Endothelial cell of umbilical vein (primary cell): ENCODE measurements at places on chromosomes 1 and 21. TPM values are rescaled to one million over a fixed set of nuclear protein-coding genes. Genes with fewer than 3 reads are reported as not detected.

OR2M5 gene
- not detected in 2 replicates for polyA plus RNA-seq

NCMAP gene
- not detected in 2 replicates for polyA plus RNA-seq

CHD1L gene
- 11.0 and 12.3 TPM in 2 replicates for polyA plus RNA-seq

CHRNB2 gene
- polyA plus RNA-seq = not detected in 2 replicates

RIPK4 gene
- not detected in 2 replicates for polyA plus RNA-seq

STUM gene
- polyA plus RNA-seq = not detected in 2 replicates

CA14 gene
- polyA plus RNA-seq = not detected in 2 replicates

LINGO4 gene
- not detected in 2 replicates for polyA plus RNA-seq

AIRE gene
- 0.04 and 0.05 TPM in 2 replicates for polyA plus RNA-seq

PSRC1 gene
- 21.6 and 25.0 TPM in 2 replicates for polyA plus RNA-seq

KIAA1614 gene
- polyA plus RNA-seq = 1.0 and 1.5 TPM in 2 replicates

CADM3 gene
- polyA plus RNA-seq = 6.0 and 6.9 TPM in 2 replicates

REG4 gene
- not detected in 2 replicates for polyA plus RNA-seq

RNF186 gene
- polyA plus RNA-seq = not detected in 2 replicates

DYRK3 gene
- polyA plus RNA-seq = 2.9 and 3.4 TPM in 2 replicates

SPRR2G gene
- not detected in 2 replicates for polyA plus RNA-seq

LHX4 gene
- polyA plus RNA-seq = not detected in 2 replicates
